Aortic smooth muscle cell (primary cell): ENCODE measurements at places on chromosomes 4 and X. TPM values are rescaled to one million over a fixed set of nuclear protein-coding genes. Genes with fewer than 3 reads are reported as not detected.

The SMS gene
- 190 and 221 TPM in 2 replicates for total RNA-seq

The ANK2 gene
- total RNA-seq: 226 and 261 TPM in 2 replicates

The FAM120C gene
- total RNA-seq: 6.6 and 7.2 TPM in 2 replicates

The PRICKLE3 gene
- 5.2 and 6.0 TPM in 2 replicates for total RNA-seq

The CPE gene
- 19.4 and 73.0 TPM in 2 replicates for total RNA-seq

The BEX2 gene
- 0.68 and 0.79 TPM in 2 replicates for total RNA-seq

The SERTM2 gene
- total RNA-seq: not detected in 2 replicates

The CSAG3 gene
- total RNA-seq: not detected in 2 replicates

The ANXA3 gene
- total RNA-seq: 5.0 and 5.5 TPM in 2 replicates

The UCP1 gene
- not detected in 2 replicates for total RNA-seq
